Activated CD4-positive, alpha-beta T cell treated with anti-CD3 and anti-CD28 coated beads for 36 hours (primary cell): ENCODE measurements at places on chromosomes 6 and 20. TPM values are rescaled to one million over a fixed set of nuclear protein-coding genes. Genes with fewer than 3 reads are reported as not detected.

- H3K27me3 ChIP-seq: no peaks in the 10 kb centered on the region
- no peaks in the 10 kb centered on the region for H3K4me1 ChIP-seq
- peaks cover 23% of the 10 kb centered on the region for H3K36me3 ChIP-seq
- no peak for DNase-seq
- no peak overlapping the region for H3K27ac ChIP-seq
These were observed 402.7 kb downstream of the CDKAL1 start for GRCh38 chr6:20936949-20937348.

DNA sequence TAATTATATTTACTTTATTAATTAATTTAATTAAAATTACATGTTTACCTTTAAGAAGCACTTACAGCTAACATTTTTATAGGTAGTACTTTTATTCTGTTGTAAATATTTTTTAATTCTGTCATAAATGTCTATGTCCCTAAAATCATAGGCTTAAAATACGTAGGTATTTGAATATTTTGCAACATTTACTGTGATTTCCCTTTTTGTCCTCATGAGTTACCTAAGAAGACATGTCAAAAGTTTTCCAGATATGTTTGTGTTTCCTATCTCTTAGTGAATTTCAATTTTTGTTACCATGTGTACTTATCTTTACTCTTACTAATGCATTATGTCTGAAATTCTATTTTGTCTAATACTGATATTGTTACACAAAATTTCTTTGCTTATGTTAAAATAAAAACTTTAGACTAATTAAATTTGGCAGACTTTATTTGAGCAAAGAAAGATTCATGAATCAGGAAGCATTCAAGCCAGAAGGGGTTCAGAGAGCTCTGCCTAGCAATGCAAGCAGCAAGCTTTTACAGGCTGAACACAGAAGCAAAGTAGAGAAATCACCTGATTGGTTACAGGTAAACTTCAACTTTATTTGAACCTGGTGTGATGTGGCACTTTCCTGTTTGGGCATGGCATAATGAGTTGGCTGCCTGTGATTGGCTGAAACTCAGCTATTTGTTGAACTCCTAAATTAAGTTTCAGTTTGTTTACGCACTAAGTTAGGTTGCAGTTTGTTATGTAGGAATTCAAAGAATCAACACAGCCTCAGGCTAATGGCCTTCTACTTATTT is 123.2 kb upstream of the TMEM170B start:
- peak overlapping the region; percentile 42 for H3K27ac ChIP-seq
- H3K4me1 ChIP-seq: peaks cover 50% of the 10 kb centered on the region
- peak; percentile 60 for DNase-seq
- no peaks in the 10 kb centered on the region for H3K27me3 ChIP-seq
- H3K4me3 ChIP-seq: no peak overlapping the region

The DCDC2 gene
- total RNA-seq: 0.23 TPM

The NKAPL gene
- total RNA-seq: 0.14 TPM

The RAD21L1 gene
- total RNA-seq: 0.32 TPM

- H3K27ac ChIP-seq: no peak overlapping the region
- no peak overlapping the region for H3K4me3 ChIP-seq
- H3K36me3 ChIP-seq: peaks cover 37% of the 10 kb centered on the region
- H3K4me1 ChIP-seq: peaks cover 12% of the 10 kb centered on the region
- DNase-seq: no peak
These were observed 33.0 kb downstream of the AKIRIN2 start for GRCh38 chr6:87669051-87669450.

The NKAIN2 gene
- not detected for total RNA-seq

The PLAGL1 gene
- 16.3 TPM for total RNA-seq

The SIRPB2 gene
- not detected for total RNA-seq

DNA sequence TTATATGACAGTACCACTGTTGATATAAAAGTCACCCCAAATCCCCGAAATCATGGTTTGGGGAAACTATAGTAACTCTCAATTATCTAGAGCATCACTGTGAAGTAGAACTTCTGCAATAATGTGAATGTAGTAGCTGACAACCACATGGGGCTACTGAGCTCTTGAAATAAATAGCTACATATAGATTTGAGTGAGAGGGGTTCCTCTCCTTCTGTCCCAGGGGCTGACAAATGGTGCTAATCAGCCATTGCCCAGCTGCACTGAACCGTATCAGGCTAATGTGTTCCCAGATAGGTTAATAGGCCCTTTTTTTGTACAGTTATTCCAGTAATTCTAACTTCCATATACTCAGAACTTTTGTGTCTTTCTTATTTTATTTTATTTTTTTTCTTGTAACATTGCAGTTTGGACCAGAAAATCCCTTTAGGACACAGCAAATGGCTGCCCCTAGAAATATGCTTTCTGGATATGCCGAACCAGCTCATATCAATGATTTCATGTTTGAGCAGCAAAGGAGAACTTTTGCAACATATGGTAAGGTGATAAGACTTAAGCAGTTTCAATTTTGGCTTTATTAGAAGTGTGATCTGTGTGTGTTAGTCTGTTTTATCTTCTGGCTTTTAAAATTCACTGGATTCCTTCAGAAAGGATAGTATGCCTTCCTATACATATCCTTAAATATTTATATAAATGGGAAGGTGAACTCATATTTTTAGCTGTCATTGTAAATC is 21.1 kb downstream of the CDC40 start:
- H3K27ac ChIP-seq: no peak overlapping the region
- peaks cover 8% of the 10 kb centered on the region for H3K4me1 ChIP-seq
- no peaks in the 10 kb centered on the region for H3K27me3 ChIP-seq
- no peak for DNase-seq

DNA sequence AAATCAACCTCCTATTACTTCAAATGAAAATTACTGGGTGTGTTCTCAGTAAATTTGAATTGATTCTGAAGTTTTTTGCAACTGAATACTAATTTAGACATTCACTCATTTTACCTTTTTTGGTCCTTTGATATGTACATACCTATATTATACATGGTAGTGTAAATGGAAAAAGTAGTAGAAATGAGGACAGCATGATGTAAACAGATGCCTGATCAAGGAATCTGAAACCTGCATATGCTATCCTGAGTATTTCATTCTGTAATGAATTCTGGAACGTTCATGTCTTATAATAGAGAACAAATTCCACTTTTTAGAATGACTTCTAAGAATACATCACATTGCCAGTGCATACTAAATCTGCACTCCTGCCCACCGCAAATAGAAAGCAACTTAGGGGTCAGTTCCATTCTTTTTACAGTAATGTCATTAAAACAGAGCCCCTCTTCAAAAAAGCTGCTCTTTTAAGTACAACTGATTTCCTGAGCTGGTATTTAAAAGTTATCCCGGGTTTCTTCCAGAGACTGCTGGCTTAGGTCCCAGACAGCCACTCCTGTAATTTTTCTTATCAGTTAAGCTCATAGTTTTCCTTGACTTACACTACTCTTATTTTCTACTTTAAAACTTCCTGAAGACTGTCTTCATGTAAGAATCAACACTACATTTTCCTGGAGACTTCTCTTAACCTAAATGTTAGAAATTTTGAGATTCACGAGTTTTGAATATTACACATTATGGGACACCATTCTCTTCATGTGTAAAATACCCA is 48.4 kb downstream of the MAP3K7 start:
- no peak for DNase-seq
- H3K4me3 ChIP-seq: no peak overlapping the region
- H3K36me3 ChIP-seq: peaks cover 8% of the 10 kb centered on the region

DNA sequence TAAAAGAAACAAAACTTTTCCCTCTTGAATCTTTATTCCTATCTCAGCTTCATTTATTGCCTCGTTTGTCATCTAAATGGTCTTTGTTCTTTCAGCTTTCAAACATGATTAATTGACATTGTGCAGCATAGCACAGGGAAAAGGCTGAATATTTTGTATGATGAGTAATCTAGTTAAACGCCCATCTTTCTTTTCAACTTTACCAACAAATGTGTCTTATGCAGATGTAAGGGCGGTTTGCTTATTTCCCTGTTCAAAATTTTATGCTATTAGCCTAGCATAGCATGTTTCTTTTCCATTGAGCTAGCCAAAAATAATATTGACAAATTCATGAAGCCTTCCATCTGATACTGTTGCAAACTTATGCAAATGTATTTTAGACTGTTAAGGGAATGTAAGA is 176.4 kb upstream of the AKAP12 start:
- H3K4me3 ChIP-seq: no peak overlapping the region
- no peak overlapping the region for H3K27ac ChIP-seq
- peaks cover 30% of the 10 kb centered on the region for H3K36me3 ChIP-seq

GRCh38 chr6:148996815-148997214 is 250.0 kb downstream of the UST start:
- H3K36me3 ChIP-seq: peaks cover 3% of the 10 kb centered on the region
- H3K4me1 ChIP-seq: peaks cover 10% of the 10 kb centered on the region
- H3K4me3 ChIP-seq: no peak overlapping the region

DNA sequence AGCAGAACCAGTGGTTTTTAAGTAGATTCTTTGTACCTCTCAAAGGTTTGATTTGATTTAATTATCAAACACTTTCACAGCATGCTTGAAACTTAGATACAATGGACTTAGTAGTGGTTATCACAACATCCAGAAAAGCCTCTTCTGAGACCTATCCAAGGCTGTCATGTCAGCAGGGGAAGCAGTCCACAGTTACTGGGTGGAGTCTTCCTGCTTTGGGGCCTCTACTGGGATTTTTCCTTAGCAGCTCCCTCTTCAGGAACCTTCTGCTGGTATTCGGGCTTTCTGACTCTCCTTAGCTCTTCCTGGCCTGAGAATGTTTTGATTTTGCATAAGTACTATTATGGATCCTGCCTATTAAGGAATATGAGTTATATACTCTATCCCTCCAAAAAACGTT is 36.0 kb downstream of the ARFGEF2 start:
- no peak overlapping the region for H3K27ac ChIP-seq
- DNase-seq: no peak
- H3K4me3 ChIP-seq: no peak overlapping the region
- no peaks in the 10 kb centered on the region for H3K27me3 ChIP-seq
- peaks cover 37% of the 10 kb centered on the region for H3K36me3 ChIP-seq

DNA sequence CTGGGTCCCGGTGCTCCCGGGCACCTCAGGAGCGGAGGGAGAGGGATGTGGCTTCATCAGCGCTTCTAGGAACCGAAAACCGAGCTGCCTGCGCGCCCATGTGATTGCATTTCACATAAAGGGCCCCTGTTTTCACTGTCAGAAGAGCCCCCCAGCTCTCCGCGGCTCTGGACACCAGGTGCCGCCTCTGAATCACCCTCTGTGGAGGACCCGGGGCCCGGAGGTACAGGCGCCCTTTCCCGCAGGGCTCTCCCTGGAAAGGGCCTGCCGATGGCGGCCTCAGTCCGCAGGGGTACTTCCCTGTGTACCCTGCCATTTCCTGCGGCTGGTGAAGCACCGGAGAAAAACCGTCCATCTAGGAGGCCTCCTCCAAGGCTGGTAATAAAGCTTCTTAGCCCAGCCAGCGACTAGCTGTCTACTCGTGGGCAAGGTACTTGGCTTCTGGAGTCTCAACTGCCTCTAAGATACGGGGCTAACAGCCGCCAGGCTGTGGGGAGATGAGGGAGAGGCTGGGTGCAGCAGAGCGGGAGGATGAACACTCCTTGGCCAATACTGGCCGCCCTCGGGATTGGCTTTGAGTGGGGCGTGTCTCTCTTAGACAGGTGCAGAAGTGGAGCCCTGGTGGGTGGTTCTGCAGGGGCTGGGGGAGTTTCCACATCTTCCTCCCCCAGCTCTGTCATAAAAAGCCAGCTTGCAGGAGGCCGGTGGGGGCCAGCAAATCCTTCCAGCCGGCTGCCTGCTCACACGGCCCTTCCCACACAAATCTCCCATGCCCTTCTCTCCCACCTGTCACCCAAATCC is 1.6 kb downstream of the PPP1R16B start:
- H3K4me1 ChIP-seq: peaks cover 59% of the 10 kb centered on the region
- H3K36me3 ChIP-seq: peaks cover 50% of the 10 kb centered on the region
- peak; percentile 59 for DNase-seq
- H3K4me3 ChIP-seq: peak overlapping the region; percentile 81
- H3K27ac ChIP-seq: peak overlapping the region; percentile 80

- no peaks in the 10 kb centered on the region for H3K4me1 ChIP-seq
- peaks cover 18% of the 10 kb centered on the region for H3K27me3 ChIP-seq
- no peak overlapping the region for H3K4me3 ChIP-seq
- H3K36me3 ChIP-seq: no peaks in the 10 kb centered on the region
These were observed 374.2 kb downstream of the SMOC2 start for GRCh38 chr6:168815229-168815628.

The KCNK15 gene
- total RNA-seq: 1.4 TPM

The SLC22A2 gene
- total RNA-seq: not detected

The TCF15 gene
- total RNA-seq: not detected

The SLC17A2 gene
- 0.07 TPM for total RNA-seq

- no peaks in the 10 kb centered on the region for H3K27me3 ChIP-seq
- H3K4me3 ChIP-seq: no peak overlapping the region
- peaks cover 3% of the 10 kb centered on the region for H3K4me1 ChIP-seq
- H3K27ac ChIP-seq: no peak overlapping the region
These were observed 166.6 kb upstream of the MARCKS start for GRCh38 chr6:113690281-113691259.

GRCh38 chr6:25336996-25337395 is 57.8 kb downstream of the CARMIL1 start:
- H3K36me3 ChIP-seq: no peaks in the 10 kb centered on the region
- no peaks in the 10 kb centered on the region for H3K27me3 ChIP-seq
- H3K4me1 ChIP-seq: peaks cover 14% of the 10 kb centered on the region
- DNase-seq: no peak
- no peak overlapping the region for H3K4me3 ChIP-seq
- H3K27ac ChIP-seq: no peak overlapping the region

The TNXB gene
- total RNA-seq: 3.5 TPM

- H3K4me3 ChIP-seq: no peak overlapping the region
- H3K4me1 ChIP-seq: no peaks in the 10 kb centered on the region
- H3K27ac ChIP-seq: no peak overlapping the region
These were observed 63.2 kb downstream of the PKIB start for GRCh38 chr6:122673343-122673961.

The KCNG1 gene
- 2.5 TPM for total RNA-seq

DNA sequence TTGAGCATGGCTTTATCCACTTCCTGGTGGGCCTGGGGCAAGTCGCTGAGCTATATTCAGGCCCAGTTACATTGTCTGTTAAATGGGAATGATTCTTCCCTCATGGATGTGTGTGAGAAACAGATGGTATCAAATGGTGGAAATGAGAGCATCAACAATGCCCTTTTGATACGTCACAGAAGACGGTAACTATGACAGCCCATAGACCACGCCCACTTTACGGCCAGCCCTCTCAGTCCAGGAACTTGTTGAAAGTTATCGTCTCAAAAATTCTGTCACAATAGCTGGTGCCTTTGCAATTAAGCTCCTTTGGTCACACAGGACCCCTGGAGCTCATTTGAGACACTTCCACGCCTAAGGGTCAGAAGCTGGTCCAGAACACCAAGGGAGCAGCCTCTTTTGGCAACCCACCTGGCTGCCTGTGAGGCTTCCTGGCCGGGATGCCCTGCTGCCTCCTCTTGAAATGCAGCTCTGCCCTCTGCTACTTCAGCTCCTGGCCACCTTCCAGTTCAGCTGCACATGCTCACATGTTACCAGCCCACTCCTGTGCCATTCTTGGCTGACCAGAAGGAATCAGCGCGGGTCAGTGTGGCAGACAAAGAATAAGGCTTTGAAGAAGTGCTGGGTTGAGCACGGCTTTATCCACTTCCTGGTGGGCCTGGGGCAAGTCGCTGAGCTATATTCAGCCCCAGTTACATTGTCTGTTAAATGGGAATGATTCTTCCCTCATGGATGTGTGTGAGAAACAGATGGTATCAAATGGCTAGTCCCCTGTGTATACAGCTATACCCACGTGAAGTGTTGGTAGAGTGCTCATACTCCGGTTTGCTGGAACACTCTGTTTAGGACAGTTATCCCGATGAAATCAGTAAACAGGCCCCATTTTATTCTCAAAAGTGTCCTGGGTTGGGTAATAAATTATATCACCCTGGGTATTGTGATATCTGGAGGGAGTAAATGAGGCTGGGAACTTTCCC is 199.2 kb upstream of the SUPT3H start:
- no peak overlapping the region for H3K4me3 ChIP-seq
- H3K4me1 ChIP-seq: peaks cover 9% of the 10 kb centered on the region
- H3K36me3 ChIP-seq: no peaks in the 10 kb centered on the region
- no peak for DNase-seq
- no peak overlapping the region for H3K27ac ChIP-seq
- no peaks in the 10 kb centered on the region for H3K27me3 ChIP-seq
